ENCODE measurements at places on chromosomes 7 and 10. TPM values are rescaled to one million over a fixed set of nuclear protein-coding genes. Genes with fewer than 3 reads are reported as not detected.

DNA sequence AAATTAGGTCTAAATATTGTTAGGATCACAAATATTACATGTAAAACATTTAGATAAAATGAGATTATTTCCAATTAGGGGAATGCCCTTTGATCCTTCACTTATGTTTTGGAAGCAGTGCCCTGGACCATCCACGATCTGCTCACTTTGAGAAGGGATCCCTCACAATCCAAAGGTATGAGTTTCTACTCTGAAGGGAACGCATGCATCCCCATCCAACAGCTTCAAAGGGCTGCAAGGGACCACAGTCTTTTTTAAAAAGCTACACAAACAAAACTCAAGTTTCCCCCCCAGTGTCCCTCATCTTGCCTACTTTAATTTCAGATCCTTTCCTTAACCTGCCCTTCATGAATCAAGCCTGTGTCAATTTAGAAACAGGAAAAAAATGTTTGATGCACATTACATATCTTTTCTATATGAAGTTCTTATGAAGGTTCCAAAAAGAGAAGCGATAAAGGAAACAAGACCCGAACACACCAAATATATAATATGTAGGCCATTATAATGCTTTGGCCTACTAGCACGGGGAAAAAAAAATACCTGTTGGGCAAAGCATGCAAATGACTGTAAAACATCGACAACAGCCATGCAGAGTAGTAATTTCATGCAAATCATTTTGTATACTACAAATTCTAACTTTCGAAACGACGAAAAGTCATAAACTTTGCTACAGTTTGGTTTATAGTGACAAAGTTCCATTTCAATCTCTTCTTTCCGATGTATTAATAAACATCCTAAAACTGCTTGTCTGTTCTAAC lies 2.0 kb downstream of the EIF3A start:
- no peak for DNase-seq

DNA sequence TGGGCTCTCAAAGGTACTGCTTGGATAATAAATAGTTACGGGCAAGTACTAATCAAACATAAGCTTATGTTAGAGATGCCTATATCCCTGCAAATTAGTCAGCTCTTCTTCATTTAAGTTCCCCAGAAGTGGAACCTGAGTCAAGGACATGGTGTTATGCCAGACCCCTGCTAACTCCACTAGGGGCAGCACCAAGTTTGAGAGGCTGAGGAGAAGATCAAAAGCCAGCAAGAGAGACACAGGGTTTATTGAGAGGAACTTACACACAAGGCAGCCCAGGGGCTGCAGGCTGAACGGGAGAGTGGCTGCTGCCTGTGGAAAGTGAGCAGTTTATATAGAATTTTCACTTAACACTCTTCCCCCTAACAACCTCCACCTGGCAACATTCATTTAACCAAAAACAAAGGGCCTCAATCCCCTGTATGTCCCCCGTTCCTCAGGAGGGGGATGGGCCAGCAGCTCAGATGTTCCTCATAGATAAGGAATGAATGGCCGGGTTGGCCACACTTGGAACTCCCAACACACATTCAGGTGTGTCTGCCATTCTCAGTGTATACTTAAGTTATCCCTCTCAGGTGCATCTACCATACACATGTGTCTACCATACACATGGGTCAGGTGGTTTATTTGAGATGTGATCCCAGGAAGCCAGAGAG lies 62.6 kb upstream of the GHITM start:
- peak; percentile 4 for DNase-seq

DNA sequence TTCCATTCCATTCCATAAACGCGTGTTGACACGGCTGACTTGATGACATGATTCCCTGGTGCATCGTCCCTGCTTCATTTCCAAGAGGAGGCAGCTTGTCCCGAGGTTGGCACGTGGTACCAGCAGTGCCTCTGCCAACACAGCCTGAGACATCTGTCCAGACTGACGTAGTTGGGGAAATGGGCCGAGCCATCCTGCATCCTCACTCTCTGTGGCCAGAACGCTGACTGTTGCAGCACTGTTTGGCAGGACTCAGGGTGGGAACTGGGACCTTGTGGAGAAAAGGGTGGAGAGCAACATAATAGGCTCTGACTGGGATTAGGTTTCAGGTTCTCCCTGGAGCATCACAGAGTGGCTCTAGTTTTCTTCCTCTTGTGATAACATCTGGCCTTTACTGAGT lies 118.6 kb upstream of the BTBD16 start:
- no peak for DNase-seq

- no peak for DNase-seq
Observed at GRCh38 chr10:48897441-48897790, 42.2 kb downstream of the LRRC18 start.

- peak; percentile 73 for DNase-seq
Observed at GRCh38 chr7:22613496-22613895, 113.5 kb upstream of the IL6 start.

LZTS2 gene
- total RNA-seq = 87.7 TPM
